ENCODE measurements at places on chromosomes 7 and 10. TPM values are rescaled to one million over a fixed set of nuclear protein-coding genes. Genes with fewer than 3 reads are reported as not detected.

VSIR gene
- 12.5 TPM for total RNA-seq

DNA sequence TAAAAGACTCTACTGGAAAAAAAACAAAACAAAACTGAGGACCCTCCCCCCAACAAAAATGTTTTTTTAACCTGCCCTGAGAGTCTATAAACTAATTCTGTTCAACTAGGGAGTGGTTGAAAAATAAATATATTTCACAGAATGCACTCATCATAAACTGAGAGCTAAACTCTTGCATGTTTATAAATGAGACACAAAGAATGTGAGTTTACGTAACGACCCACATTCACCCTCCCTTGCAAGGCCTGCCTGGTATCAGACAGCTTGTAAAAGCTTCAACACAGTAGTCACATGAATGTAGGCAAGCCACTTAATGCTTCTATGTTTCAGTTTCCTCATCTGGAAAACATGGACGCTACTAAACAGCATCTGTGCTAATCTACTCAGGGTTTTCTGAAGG, 50.3 kb downstream of the JAZF1 start:
- H3K36me3 ChIP-seq, result no peaks in the 10 kb centered on the region
- H3K4me1 ChIP-seq, result peaks cover 12% of the 10 kb centered on the region
- no peaks in the 10 kb centered on the region for H3K27me3 ChIP-seq

GRCh38 chr7:115662120-115662519, 368.4 kb downstream of the TFEC start:
- no peak for DNase-seq
- H3K27me3 ChIP-seq, result no peaks in the 10 kb centered on the region
- no peaks in the 10 kb centered on the region for H3K4me1 ChIP-seq
- no peaks in the 10 kb centered on the region for H3K36me3 ChIP-seq
- H3K4me3 ChIP-seq, result no peak overlapping the region

- no peaks in the 10 kb centered on the region for H3K27me3 ChIP-seq
- no peak for DNase-seq
- no peak overlapping the region for H3K27ac ChIP-seq
- H3K36me3 ChIP-seq, result no peaks in the 10 kb centered on the region
- H3K4me3 ChIP-seq, result no peak overlapping the region
Observed at GRCh38 chr7:15921576-15921975, 235.1 kb upstream of the MEOX2 start.

TMEM139 gene
- not detected for total RNA-seq

DNA sequence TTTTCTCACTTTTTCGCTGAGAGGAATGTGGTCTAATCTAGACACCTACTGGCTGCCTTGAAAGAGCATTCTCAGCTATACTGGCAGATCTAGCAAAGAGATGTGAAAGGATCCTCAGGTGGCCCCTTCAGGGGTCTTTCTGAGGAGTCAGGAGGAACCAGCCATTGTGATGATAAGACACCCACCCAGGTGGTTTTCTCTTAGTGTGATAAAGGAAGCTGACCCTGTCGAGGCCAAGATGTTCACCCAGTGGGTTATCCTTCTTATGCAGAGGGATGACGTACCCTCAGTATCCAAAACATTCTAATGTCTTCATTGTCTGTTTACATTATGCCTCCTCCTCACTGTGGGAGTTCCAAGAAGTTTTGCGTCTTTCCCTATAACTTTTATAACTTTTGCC, 98.3 kb upstream of the LRGUK start:
- H3K4me3 ChIP-seq, result no peak overlapping the region
- H3K27me3 ChIP-seq, result no peaks in the 10 kb centered on the region
- no peak for DNase-seq
- no peaks in the 10 kb centered on the region for H3K4me1 ChIP-seq
- no peak overlapping the region for H3K27ac ChIP-seq

GPR158 gene
- not detected for total RNA-seq

- peaks cover 2% of the 10 kb centered on the region for H3K36me3 ChIP-seq
- H3K4me3 ChIP-seq, result no peak overlapping the region
- no peak for DNase-seq
- H3K27me3 ChIP-seq, result no peaks in the 10 kb centered on the region
- no peak overlapping the region for H3K27ac ChIP-seq
- peaks cover 64% of the 10 kb centered on the region for H3K4me1 ChIP-seq
Observed at GRCh38 chr7:133301444-133301843, 48.6 kb downstream of the EXOC4 start.

DNA sequence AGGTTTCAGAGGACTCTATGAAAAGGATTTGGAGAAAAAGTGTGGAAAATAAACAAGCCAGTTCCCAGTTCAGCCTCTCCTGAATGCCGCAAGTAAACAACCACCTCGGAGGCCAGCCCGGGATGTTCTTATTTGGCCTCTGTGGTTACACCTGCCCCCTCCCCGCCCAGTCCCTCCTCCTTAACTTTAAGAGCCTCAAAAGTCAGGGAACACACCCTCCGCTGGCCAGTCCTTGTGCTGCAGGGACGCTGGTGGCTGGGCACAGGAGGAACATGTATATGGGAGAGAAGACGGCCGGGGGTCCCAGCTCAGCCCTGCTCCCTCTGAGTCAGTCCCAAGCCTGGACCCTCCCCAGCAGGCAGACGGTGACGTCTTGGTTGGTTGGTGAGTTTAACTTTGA, 6.1 kb downstream of the CHST3 start:
- H3K27me3 ChIP-seq, result no peaks in the 10 kb centered on the region
- no peaks in the 10 kb centered on the region for H3K36me3 ChIP-seq
- no peak overlapping the region for H3K4me3 ChIP-seq
- H3K27ac ChIP-seq, result peak overlapping the region; percentile 54

OPN1SW gene
- not detected for total RNA-seq

IRF5 gene
- 1.2 TPM for total RNA-seq

GRCh38 chr7:78140109-78140508, 341.5 kb downstream of the PHTF2 start:
- no peaks in the 10 kb centered on the region for H3K27me3 ChIP-seq
- H3K27ac ChIP-seq, result no peak overlapping the region
- H3K4me3 ChIP-seq, result no peak overlapping the region
- peaks cover 4% of the 10 kb centered on the region for H3K4me1 ChIP-seq

- peaks cover 44% of the 10 kb centered on the region for H3K4me1 ChIP-seq
- no peak for DNase-seq
- H3K27ac ChIP-seq, result peak overlapping the region; percentile 73
- H3K4me3 ChIP-seq, result no peak overlapping the region
- H3K27me3 ChIP-seq, result no peaks in the 10 kb centered on the region
- no peaks in the 10 kb centered on the region for H3K36me3 ChIP-seq
Observed at GRCh38 chr7:80584778-80585177, 53.7 kb upstream of the CD36 start.

PPP3CB gene
- 132 TPM for total RNA-seq

- no peak for DNase-seq
- H3K27ac ChIP-seq, result no peak overlapping the region
- no peaks in the 10 kb centered on the region for H3K36me3 ChIP-seq
- H3K27me3 ChIP-seq, result no peaks in the 10 kb centered on the region
- H3K4me3 ChIP-seq, result no peak overlapping the region
- no peaks in the 10 kb centered on the region for H3K4me1 ChIP-seq
Observed at GRCh38 chr10:23139677-23140076, 44.3 kb downstream of the MSRB2 start.

GRCh38 chr7:142391191-142391992, 133.5 kb upstream of the PRSS58 start:
- H3K27me3 ChIP-seq, result no peaks in the 10 kb centered on the region
- no peak for DNase-seq
- H3K27ac ChIP-seq, result no peak overlapping the region
- H3K4me1 ChIP-seq, result no peaks in the 10 kb centered on the region
- H3K4me3 ChIP-seq, result no peak overlapping the region

DNA sequence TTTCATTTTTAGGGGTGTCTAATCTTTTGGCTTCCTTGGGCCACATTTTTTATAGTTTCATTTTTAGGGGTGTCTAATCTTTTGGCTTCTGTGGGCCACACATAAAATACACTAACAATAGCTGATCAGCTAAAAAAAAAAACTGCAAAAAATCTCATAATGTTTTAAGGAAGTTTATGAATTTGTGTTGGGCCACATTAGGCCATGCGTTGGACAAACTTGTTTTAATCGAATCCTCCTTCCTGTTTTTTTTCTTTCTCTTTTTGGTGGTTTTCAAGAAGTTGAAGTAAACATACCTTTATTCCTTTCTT, 37.4 kb downstream of the ZNRF2 start:
- H3K27ac ChIP-seq, result no peak overlapping the region
- peaks cover 42% of the 10 kb centered on the region for H3K4me1 ChIP-seq
- H3K4me3 ChIP-seq, result peak overlapping the region; percentile 39
